ENCODE measurements at places on chromosomes 4 and X.

DNA sequence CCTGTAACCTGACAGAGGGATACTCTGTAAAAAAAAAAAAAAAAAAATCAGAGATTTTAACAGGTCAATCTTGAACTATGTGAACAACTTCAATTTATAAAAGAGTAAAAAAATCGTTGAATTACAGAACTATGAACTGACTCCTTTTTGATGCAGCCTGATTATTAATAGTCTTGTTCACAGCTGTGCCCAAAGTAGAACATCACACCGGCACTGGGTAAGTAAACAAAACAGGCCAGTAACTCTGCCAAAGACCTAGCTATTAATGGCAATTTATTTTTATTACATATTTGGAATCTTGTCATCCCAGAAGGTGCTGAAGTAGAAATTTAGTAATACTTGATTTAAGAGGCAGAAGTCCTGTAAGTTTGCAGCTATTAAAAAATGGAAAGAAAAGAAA is 31.4 kb downstream of the CPE start:
- DNase-seq = no peak

DNA sequence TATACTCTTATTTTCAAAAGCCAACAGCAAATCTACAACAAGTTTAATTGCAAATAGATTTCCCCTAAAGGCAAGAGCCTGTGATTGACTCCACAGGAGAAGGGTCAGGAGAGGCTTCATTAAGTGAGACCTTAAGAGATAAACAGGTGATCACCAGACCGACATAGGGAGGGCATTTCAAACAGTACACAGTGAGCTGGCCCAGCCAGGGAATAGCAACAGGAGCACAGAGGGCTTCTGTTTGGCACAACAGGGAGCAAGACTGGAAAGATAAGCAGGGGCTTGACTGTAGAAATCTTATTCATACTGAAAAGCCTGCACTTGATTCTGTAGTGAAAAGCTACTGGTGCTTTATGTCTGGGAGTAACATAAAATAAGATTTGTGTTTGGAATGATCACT is 3.9 kb downstream of the RUFY3 start:
- no peak for DNase-seq

DNA sequence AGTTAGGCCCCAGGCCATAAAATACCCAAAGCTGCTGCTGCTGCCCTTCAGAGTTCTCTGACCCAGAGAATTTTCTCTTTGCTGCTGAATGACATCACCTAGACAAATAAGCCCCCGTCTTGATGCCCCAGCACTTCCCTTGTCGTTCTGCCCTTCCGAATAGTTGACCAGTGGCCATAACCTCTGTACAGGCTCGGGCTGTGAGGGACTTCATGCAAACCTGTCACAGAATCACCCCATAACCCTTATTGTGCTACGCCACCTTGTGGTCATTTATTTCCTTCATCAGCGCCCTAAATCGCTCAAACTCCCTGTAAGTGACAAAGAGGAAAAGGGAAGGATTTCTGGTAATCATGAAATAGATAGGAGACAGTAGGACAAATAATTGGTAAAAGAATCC is 18.8 kb downstream of the SPACA5 start:
- DNase-seq = peak; percentile 21

GRCh38 chrX:136659174-136659573 is 11.2 kb downstream of the CD40LG start:
- no peak for DNase-seq

GRCh38 chr4:105436414-105436813 is 37.4 kb downstream of the PPA2 start:
- no peak for DNase-seq

DNA sequence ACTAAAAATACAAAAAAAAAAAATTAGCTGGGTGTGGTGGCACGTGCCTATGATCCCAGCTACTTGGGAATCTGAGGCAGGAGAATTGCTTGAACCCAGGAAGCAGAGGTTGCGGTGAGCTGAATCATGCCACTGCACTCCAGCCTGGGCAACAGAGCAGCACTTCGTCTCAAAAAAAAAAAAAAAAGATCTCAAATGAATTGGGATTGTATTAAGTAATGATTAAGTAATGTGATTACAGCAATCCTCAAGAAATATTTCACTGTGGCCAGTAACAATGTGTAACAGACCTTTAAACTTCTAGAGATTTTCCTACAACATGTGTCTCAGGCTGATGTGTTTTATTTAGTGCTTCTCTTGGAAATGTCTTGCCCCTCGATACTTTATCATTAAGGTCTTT is 46.8 kb downstream of the PKD2 start:
- no peak for DNase-seq

GRCh38 chrX:16436348-16437188 is 213.4 kb upstream of the S100G start:
- peak; percentile 6 for DNase-seq

GRCh38 chr4:54727346-54727745 is 69.6 kb downstream of the KIT start:
- no peak for DNase-seq

DNA sequence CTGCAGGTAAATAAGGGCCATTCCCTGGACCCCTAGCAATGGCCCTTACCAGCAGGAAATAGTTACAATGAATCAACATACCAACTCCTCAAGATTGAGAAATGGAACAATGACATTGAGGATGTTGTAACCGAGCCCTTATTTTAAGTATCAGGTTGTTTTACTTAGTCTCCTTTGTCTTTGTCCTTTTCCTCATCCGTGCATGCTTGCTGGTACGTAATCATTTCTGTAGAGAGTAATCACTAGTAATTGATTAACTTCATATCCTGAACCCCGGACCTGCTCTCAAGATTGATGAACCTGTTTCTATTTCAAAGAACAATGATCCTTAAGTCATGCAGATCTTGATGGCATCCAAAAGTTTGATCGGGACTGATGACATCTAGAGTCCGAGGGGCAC is 98.6 kb upstream of the LANCL3 start:
- DNase-seq = no peak

DNA sequence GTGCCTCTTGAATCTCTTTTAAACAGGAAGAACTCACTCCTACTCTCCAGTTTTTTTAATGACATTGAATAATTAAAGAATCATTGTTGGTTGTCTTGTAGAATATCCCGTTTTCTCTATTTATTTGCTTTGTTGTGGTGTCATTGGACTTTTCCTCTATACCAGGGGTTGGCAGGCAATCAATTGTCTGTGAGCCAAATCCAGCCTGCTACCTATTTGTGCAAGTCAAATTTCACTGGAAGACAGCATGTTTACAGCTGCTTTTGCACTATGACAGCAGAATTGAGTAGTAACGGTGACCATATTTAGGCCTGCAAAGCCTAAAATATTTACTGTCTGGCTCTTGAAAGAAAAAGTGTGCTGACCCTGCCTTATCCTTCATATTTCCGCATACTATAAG is 34.8 kb downstream of the POLA1 start:
- no peak for DNase-seq

DNA sequence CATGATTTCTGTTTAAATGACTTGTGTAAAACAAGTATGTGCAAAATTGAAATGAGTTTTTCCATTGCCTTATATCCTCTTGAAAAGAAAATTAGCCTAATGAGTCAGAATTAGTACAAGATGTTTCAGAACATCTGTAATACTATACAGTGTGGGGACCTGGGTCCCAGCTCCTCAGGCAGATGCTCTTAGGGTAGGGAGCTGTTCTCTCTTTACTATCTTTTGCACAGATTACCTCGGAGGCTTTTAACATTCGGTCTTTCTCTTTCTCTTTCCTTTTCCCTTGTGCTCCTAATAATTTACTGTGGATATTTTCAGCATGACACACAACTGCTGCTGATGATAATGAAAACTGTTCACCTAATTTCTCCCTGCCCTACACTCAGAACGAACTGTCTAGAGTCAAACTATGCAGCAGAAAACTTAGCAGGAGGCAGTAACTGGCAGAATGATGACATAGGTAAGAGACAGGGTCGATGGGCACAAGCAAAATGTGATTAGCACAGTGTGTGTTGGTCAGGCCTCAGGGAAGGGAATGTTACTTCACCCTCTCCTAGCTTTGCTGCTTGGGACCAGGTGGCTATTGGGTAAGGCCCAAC is 455.3 kb downstream of the PDHA2 start:
- no peak for DNase-seq

- no peak for DNase-seq
Measured at GRCh38 chrX:39886282-39886681, 211.5 kb downstream of the BCOR start.

GRCh38 chrX:44744799-44745198 is 99.0 kb upstream of the DUSP21 start:
- DNase-seq = no peak

DNA sequence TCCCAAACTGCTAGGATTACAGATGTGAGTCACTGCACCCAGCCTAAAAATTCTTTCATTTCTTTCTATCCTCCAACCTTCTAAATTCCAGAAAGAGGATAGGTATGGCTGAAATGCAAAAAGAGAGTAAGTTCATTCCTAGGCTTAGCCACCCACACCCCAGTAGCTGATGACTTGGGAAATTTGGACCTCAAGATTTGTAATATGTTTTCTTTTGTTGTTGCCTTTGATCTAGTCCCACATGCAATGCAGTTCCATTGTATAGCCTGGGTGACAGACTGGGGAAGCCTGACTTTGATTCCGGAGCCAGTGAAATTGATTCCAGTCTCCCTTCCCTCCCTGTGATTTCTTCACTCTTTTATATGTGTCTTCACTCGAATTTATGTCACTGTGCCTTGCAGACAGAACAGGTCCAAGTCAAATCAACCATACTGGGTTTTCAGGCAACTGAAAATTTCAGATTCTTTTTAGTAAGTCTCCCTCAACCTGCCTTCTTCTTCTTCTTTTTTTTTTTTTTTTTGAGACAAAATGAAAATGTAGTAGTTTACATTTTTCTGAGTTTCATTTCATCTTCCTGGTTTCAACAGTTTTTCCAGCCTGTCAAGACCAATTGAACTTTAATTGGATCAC is 176.2 kb upstream of the RBPJ start:
- no peak for DNase-seq

DNA sequence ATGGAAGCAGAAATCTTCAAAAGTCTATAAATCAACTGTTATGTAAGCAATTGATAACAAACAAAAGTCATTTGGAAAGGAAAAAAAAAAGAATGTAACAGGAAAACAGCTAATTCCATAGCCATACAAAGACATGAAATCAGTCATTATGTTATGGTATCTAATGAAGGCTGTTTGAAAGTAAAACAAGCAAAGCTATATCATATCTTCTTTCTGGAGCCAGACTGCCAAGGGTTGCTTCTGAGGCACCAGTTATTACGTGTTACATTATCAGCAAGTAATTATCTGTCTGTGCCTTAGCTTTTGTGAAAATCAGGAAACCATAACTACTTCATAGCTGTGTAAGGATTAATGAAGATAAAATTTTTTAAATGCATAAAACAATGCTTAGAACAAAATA is 480.2 kb downstream of the FAT4 start:
- no peak for DNase-seq

GRCh38 chr4:8278421-8279287 is 9.1 kb downstream of the HTRA3 start:
- no peak for DNase-seq

- peak; percentile 3 for DNase-seq
Measured at GRCh38 chr4:82851885-82852750, 38.8 kb downstream of the SEC31A start.

GRCh38 chr4:87103086-87103485 is 117.3 kb downstream of the KLHL8 start:
- DNase-seq = no peak

- no peak for DNase-seq
Measured at GRCh38 chrX:110989447-110989846, 106.5 kb upstream of the PAK3 start.

DNA sequence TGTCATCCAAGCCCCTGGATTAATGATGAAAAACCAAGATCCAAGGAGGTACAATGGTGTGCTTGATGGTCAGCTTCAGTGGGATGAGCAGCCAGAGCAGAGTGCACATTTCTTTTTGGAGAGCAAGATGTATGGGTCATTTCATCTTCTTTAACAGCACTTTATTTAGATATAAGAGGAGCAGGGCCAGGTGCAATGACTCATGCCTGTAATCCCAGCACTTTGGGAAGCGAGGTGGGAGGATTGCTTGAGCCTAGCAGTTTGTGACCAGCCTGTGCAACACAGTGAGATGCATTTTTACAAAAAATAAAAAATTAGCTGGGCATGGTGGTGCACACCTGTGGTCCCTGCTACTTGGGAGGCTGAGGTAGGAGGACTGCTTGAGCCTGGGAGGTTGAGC is 45.3 kb upstream of the MAP3K15 start:
- DNase-seq = no peak

DNA sequence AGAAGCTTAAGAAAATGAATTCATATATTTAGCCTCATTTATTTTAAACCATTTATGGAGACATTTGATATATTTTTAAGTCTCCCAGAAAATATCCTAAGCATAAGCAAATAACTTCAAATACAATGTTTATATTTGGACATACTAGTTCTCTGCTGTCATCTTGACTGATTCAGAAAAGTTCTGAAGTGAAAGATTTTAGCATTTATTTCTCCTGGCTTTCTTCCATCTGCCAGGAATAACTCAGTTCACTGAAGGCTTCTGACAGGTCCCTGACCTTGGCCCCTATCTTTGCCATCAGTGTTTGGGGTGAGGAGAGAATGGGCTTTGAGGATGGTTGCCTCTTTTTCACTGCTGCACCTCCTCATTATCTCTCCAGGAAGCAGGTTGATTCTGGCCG is 115.7 kb downstream of the SLIT2 start:
- no peak for DNase-seq

DNA sequence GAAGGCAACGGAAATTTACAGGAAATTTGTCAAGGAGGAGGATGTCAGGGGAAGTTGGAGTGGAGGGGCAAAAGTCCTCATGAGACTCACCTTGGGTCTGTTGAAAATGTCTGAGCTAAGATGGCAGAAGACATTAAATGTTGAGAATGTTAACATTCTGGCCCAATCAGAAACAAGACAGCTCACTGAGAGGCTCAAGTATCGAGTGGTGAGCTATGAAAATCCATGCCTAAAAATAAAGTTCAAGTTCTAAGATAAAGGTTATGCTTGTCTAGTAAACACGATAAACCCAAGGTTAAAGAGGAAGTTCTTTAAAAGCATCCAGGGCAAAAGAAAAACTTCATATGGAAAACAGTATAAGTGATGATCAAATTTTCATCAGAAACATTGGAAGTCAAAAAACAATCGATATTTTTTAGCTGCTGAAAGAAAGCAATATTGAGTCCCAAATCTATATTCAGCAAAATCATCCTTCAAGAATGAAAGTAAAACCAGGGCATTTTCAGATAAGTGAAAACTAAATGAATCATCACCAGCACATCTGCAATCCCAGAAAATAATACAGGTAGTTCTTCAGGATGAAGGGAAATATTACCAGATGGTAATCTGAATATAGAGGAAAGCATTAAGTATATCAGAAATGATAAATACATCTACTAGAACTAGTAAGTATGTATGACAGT is 462.4 kb downstream of the TLL1 start:
- DNase-seq = no peak

DNA sequence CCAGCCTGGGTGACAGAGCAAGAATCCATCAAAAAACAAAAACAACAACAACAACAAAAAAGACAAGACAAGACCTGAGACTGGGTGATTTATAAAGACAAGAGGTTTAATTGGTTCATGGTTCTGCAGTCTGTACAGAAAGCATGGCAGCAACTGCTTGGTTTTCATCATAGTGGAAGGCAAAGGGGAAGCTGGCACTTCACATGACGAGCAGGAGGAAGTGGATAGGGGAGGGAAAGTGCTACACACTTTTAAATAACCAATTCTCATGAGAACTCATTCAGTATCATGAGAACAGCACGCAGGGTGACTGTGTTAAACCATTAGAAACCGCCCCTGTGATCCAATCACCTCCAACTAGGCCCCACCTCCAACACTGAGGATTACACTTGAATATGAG is 28.4 kb upstream of the SLC10A7 start:
- no peak for DNase-seq

- DNase-seq = no peak
Measured at GRCh38 chr4:20420916-20421602, 169.4 kb downstream of the SLIT2 start.

Measured in NCI-H1436 (cell line).